ENCODE measurements at places on chromosomes 4 and X. TPM values are rescaled to one million over a fixed set of nuclear protein-coding genes. Genes with fewer than 3 reads are reported as not detected.
A peak's percentile ranks its signal among the peaks of the same experiment; 100 is the strongest.

GRCh38 chr4:147891476-147892115 is 159.7 kb downstream of the ARHGAP10 start:
- no peak for DNase-seq

- DNase-seq: no peak
Observed at GRCh38 chrX:2383735-2384134, 117.0 kb downstream of the DHRSX start.

DNA sequence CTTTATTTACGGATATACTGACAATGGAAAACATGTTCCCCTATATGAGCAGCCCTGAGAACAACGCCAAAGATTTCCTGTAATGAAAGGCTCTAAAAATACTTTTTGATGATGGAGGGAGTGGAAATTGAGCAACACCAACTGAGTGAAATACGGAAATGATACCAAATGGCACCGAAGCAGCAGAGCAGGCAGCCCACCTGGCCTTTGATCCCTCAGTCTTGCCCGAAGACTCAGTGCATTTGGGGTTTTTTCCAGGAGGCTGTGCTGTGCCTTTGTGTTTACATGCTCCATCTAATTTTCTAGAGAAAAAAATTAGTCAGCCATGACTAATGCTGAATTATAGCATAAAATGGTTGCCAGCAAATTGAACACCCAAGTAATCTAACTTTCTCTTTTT is 169.9 kb upstream of the RBPJ start:
- no peak for DNase-seq

DNA sequence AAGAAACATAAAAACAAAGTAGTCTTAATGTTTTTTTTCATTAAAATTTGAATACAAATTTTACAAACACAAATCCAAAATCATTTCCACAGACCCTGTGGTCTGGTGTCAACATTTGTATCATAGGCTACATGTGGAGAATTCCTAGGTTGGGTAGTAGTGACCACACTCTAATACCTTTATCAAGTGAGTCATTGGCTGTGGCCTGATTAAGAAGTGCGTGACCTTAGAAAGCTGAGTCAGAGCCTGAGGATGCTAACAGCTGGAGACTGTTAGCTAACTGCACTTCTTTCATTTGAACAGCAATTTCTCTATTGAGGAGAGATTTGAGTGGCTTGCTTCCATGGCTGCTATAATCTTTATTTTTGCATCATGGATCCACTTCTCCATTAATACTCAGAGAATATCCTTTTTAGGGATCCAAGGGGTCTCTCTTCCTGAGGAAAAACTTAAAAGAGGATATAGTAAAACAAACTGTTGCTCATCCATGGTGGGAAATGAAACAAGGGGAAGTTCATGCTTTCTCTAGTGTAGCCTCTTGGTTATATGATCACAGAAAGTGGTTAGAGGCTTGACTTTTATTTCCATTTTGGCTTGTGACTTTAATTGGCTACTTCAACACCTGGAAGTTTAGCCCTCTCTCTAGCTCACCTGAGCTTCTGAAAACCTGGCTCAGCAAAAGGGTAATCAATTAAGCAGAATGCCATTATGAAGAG is 335.8 kb downstream of the PABPC4L start:
- DNase-seq: no peak

GRCh38 chrX:31136144-31136611 is 64.3 kb upstream of the FTHL17 start:
- no peak for DNase-seq

DNA sequence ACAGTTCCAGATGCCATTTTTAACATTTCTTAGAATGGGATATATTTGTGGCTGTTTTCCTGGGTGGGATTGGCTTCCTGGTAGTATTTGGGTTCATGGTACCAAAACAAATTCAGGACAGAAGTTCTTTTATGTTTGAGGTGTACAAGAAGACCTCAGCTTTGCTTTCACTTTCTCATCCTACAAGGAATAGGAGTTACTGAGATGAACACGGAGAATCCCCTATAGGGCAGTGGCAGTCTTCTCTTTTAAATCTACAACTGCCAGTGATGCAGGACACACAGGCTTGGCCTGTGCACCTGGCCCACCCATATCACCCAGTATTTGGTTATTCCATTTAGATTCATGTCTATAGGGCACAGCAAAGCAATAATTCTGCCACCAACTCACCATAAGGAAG is 35.2 kb downstream of the SLC10A7 start:
- DNase-seq: no peak

GRCh38 chrX:100315566-100315965 is 94.5 kb downstream of the PCDH19 start:
- no peak for DNase-seq

GRCh38 chr4:184506527-184507121 is 32.3 kb upstream of the IRF2 start:
- no peak for DNase-seq

DNA sequence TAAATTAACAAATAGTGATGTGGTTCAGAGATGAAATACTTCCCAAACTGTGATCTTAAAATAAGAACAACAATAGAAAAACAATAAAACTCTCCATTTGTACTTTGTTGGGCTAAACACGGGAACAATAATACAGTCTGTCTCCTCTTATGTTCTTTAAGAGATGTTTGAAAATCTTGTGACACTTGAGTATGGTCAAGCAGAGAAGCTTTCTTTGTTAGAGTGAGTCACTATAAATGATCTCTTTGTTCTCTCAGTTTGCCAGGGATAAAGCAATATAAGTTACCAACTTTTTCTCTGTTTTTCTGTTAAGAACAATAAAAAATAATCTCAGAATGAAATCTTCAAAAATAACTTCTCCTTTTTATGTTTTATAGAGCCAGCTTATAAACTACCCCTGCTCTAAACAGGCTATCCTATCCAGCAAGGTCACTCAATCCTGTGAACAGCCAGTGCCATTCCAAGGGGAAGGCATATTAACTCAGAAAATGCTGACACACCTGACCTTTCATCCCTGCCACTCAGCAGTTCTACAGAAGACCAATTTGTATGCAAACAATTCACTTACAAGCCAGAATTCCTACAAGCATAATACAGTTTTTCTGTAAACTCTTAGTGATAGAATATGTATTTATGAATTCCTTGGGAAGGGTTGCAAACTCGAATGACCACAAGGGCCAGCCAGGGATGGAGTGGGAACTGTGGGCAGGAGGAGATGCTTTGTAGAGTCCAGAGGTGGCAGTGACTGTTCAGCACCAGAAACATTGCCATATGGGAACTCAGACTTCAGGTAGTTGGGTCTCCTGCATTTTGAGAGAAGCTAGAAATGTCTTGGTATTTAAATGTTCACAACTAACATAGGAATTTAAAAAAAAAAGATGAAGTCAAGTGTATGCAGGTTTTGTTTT is 52.2 kb downstream of the AFM start:
- no peak for DNase-seq

GRCh38 chr4:40998675-40999358 is 215.5 kb downstream of the APBB2 start:
- DNase-seq: peak; percentile 27

DNA sequence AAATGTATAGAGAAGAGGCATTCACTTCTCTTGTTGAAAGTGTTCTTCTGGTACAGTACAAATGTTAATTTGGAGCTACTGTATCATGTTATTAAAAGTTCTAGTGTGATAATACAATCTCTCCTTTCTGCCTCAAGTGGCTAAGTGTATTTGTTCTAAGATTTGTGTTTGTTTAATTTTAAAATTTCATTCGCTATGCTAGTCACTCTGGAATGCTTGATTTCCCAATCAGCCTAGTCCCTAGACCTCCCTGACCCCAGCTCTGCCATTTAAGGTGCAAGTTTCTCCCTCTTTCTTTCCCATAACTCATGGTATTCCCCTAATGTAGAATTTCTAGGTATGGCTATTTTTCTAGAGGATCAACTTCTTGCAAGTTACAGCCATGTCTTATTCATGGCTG is 817.4 kb downstream of the STIM2 start:
- no peak for DNase-seq

- DNase-seq: no peak
Observed at GRCh38 chr4:112813790-112814189, 176.8 kb downstream of the LARP7 start.

DNA sequence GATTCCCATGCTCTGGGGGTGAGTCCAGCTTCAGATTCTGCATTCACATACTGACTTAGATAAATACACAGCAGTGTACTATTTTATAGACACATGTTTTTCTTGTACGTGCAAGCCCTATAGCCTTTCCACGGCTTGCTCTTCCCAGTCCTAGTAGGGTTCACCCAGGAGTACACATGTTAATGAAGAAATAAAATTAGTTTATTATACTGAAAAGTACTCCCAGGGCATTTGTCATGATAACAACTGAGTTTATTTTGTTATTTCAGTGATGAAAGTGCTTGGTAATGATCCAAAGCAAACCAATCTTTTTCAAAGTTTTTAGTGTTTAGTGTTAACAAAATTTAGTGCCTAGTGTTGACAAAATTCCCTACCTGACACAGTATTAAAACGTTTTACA is 21.3 kb downstream of the MAPK10 start:
- no peak for DNase-seq

- DNase-seq: no peak
Observed at GRCh38 chr4:16186986-16187385, 39.3 kb downstream of the TAPT1 start.

DNA sequence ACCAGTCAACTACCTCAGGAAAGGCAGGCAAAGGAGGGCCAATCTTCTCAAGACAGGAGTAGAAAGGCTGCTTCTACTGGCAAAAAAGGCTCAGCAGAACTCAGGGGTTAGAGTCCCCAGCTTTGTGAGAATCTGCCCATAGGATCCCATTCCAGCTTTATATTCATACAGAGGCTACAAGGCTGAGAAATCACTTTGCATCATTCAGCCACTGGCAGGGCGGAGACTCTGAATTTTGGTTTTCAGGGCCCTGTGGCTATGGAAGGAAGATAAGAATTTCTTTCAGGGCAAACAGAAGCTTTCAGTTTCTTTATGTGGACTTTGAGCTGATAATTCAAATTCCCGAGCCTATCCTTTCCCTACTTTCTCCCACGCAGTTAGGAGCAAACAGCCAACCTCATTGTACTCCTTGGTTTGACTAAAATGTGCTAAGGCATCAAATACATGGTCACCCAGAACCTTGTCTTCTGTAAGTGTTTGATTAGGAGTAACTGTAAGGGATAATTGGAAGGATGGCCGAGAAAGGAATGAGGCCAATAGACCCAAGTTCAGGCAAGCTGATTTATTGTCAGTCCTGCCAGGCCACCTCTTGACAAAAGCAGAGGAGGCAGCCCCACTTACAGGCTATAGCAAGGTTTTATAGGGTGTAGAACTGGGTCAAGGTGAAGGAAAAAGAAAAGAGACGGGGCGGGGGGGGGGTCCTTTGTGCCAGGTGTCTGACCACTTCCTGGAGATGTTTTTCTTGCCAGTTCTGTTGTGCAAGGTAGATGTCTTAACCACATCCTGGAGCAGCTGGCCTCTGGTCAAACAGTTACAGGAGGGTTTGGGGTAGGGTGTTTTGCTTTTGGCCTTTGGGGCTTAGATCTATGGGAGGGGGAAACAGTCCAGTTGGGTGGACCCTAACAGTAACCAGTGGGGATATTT is 165.3 kb upstream of the PPP1R2C start:
- DNase-seq: no peak

The BEND2 gene
- total RNA-seq: not detected

The PABPC5 gene
- total RNA-seq: 1.2 TPM

The MMRN1 gene
- 8.0 TPM for total RNA-seq

The GAGE12F gene
- total RNA-seq: not detected

The HPF1 gene
- 22.6 TPM for total RNA-seq

The RENBP gene
- 14.8 TPM for total RNA-seq

The ASB9 gene
- 1.3 TPM for total RNA-seq

The GYPE gene
- 0.74 TPM for total RNA-seq

The DCAF16 gene
- total RNA-seq: 15.4 TPM

All from left cardiac atrium (tissue), 4 donors.